ENCODE measurements at places on chromosomes 5 and 9.

GRCh38 chr5:179160584-179160983, 100.4 kb downstream of the ZNF354C start:
- DNase-seq, result no peak

DNA sequence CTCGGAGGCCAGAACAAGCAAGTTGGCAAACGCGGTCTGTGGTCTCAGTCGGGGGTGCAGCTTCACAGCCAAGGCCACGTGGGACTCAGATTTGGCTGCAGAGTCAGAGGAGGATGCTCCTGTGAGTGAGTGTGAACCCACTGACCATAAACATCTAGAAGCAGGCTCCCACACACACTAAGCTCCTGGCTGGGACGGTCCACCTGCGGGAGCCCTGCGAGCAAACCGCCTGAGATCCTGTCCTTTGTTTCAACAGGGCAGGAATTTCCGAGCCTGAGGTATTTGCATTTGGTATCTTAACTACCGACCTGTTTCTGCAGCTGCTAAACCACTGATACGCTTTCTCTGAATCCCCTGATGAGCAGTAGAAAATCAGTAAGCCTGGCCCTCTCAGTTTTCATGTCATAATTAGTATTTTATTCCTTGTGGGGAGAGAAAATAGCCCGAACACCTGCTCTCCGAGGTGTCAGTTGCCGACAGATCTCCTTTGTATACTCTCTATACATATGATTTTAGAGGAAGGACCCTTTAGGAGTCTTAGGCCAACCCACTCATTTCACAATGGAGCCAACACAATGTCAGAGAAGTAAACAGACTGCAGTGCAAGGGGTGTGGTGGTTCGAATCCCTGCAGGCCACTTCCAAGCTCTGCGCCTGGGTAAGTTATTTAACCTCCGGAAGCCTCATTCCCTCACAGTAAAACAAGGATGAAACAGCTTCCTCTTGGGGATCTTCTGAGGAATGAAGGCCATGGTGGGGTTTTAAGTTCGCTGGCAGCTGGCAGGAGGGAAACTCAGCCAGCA, 40.9 kb upstream of the PWWP2A start:
- peak; percentile 15 for DNase-seq

- no peak for DNase-seq
Measured at GRCh38 chr9:128146591-128147120, 2.6 kb upstream of the LCN2 start.

DNA sequence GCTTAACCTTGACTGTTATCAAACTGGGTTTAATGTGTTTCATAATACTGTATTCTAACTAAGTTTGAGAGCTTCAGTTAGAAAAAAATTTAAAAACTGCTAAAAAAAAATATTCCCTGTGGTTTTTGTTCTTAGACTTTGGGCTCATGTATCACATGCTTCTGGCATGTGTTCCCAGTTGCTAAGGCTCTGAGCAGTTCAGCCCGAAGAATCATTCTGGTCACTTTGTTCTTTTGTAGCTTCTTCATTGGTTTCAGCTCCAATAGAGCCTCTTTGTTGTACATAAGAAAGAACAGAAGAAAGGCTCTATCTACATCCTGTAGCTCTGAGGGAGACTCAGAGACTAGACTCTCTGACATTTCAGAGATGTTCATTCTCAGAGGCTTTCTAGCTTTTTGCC, 25.6 kb downstream of the KCNN2 start:
- no peak for DNase-seq

DNA sequence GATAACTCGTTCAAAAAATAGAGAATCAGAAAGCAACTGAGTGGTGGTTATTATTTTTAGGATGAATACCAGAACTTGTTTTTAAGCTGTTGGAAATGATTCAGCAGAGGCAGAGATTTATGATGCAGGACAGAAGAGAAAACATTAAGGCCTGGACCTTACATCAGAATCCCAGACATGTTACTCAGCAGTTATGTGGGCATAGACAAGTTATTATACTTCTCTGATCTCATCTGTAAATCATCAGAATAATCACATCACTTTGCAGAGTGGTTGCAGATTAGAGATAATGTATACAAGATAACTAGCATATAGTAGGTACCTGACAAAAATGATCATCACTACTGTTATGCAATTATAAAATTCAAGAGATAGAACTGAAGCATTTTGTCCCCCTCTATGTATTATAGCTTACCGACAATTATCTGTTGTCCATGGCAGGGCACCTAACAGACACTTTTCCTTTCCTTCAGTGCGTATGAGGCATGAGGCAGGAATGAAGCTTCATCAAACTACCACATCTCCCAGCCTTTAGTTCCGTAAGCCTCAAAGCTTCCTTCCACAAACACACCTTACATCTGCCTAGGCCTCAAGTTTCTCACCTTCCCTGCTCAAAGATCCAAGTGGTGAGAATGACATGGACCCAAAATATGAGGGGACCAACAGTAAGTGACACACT, 165.9 kb downstream of the DENND1A start:
- DNase-seq, result peak; percentile 59
